Activated naive CD4-positive, alpha-beta T cell treated with anti-CD3 and anti-CD28 coated beads, Interleukin-2, amount 50 U/mL, for 72 hours (primary cell): ENCODE measurements at places on chromosomes 1 and 21.

DNA sequence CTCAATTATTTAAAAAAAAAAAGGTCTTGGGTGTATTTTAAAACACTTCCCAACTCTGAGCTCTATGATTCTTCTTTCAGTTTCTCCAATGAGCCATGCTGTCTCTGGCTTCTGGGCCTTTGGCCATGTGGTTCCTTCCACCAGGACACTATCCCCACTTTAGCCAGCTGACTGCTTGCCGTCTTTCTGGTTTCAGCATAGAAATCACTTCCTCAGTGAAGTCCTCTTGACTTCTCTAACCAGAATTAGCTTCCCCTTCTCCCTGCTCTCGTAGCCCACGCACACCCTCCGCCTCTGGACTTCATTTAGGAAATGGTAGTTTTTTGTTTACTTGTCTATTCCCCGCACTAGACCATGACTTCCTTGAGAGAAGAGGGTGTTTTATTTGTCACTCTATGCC, 1.1 kb upstream of the DIO1 start:
- no peak for DNase-seq

DNA sequence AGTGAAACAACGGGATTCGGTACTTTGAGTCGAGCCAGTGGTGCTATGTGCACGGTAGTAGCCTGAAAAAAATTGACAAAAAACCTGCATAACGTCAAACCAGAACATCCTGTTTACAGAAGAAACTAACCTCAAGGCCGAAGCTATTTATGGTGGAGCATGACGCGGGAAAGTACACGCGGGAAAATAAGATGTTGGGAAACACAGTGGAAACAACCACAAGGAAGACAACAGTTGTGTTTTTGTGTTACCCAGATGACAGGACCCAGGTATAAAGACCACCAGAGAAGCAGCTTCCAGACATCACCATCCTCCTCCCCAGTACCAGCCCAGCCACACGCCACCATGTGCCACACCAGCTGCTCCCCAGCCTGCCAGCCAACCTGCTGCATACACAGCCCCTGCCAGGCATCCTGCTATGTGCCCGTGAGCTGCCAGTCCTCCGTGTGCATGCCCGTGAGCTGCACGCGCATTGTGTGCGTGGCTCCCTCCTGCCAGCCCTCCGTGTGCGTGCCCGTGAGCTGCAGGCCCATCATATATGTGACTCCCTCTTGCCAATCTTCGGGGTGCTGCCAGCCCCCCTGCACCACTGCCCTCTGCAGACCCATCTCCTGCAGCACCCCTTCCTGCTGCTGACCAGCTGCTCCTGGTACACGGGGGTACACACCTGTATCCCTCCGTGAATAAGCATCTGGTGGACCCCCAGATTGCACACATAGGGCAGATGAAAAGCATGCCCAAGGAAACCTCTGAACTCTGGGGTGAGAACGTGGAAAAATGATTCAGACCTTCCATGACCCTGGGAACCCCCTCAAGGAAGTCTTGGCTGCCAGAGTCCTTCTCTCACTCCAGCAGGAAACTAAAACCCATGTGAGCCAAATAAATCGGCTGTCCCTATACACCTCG, at the start of gene KRTAP12-3:
Gene KRTAP12-3 (plus strand): TSS at position 298 of the 906 bp plus-strand sequence. CDS start 48 bp downstream, at position 346.
- DNase-seq = no peak

DNA sequence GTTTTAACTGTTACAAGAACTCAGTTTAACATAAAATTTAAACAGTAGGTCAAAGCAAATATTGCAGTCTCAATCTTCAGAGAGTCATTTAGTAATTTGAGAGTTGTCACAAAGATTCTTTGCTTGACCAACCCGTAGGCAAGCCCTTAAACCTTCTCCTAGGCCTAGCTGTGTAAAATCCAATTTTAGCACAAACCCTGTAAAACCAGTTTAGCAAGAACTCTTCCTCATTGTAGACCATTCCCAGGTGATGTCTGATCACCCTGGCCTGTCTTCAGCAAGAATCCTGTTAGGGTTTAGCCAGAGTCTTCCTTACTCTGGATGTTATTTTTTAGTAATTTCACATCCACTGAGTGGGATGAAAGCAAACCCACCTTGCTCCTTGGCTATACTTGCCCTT, 30.1 kb downstream of the LRIG2 start:
- no peak for DNase-seq

DNA sequence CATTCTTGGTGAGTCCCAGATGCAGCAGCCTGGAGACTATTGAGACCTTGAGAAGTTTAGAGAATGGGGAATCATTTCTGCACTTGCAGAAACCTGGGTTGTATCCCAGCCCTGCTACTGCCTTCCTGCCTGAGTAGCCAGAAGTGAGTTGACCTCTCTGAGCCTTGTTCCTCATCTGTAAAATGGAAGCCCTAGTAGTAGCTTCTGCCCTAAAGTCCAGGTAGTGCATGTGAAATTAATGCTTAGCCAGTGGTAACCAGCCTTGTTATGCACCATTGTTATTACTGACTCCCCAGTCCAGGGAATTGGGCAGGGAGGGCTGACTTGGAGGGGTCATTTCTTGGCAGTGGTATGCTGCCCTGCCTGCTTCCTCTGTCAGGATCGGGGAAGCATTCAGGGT, 5.6 kb downstream of the SESN2 start:
- no peak for DNase-seq

DNA sequence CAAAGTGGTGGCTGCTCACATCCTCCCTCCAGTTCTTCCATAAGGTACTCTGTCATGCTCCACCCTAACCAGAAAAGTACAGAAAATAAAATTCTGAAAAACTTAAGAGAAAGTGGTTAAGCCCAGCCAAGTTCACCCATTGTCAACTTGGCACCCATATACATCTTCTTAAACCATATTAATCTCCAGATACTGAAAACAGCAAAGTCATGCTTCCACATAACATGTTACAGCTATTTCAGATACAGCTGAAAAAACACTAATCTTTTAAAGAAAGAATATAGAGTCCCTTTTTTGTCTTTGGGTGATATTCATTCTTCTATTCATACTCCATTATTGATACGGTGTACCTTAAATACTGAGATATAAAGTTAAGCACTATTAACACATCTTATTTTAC, 577.8 kb downstream of the KCNT2 start:
- no peak for DNase-seq

DNA sequence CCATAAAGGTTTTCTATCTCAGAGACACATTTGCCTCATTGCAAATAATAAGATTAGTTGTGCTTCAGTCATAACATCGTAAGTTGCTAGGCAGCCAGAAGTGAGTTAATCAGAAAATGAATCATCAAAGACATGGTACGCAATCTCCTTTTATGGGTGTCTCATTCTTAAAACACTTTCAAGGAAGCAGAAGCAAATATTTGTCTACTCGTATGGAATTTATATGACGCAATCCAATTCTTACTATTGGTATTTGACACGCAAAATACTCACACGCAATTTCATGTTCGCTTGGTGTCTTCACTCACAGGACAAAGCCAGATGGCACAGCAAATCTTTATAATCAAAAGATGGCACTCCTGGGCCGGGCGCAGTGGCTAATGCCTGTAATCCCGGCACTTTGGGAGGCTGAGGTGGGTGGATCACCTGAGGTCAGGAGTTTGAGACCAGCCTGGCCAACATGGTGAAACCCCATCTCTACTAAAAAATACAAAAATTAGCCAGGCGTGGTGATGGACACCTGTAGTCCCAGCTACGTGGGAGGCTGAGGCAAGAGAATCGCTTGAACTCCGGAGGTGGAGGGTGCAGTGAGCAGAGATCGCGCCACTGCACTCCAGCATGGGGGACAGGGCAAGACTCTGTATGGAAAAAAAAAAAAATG, 56.4 kb downstream of the HLCS start:
- DNase-seq = peak; percentile 17

- no peak for DNase-seq
Measured at GRCh38 chr21:15289896-15290841, 225.4 kb upstream of the NRIP1 start.

GRCh38 chr1:162695687-162696086, 63.4 kb downstream of the DDR2 start:
- no peak for DNase-seq

DNA sequence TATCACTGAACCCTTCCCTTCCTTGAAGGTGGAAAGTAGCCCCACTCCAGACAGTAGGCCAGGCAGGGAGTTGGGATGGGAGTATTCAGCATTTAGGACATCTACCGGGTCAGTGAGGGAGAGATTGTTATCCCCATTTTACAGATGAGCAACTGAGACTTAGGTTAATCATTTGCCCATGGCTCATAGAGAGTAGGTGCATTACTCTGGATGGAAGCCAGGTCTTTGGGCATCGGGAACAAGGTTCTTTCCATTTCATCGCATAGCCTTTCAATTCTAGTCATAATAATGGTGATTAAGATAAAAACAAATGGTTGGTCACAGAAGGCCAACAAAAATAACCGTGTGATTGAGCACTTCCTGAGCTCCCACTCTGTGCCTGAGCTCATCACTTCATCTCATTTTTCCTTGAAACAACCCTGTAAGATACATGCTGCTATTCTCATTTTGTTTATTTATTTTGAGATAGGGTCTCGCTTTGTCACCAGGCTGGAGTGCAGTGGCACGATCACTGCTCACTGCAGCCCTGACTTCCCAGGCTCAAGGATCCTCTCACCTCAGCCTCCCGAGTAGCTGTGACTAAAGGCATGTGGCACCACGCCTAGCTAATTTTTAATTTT, 64.8 kb downstream of the NAV1 start:
- DNase-seq = no peak

DNA sequence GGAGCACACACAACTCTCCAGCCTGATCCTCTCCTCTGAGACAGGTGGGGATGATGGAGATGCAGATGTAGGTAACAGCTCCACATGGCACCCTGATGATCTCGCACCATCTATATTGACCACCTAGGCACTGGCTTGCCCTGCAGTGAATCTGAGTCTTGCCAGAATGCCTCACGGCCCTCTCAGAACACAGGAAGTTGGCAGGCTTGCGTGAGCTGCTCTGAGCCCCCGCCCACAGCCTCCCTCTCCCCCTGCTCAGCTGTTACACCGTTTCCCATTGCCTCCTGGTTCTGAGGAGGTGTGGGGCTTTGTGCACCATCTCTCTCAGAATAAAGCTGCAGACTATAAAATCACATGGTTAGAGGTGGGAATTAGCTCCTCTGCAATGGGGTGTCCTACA, 48.0 kb downstream of the URB2 start:
- no peak for DNase-seq

DNA sequence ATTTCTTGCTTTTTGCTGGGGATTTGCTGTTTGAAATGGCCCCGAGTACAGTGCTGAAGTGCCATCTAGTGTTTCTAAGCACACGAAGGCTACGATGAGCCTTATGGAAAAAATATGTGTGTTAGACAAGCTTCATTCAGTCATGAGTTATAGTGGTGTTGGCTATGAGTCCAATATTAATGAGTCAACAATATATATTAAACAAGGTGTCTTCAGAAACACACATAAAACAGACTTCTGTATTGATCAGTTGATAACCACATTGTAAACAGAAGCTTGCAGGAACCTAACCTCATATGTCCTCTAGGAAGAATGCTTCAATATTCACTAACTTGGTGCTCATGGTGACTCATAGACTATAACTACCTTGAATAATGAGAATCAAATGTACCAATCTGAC, 1.7 kb upstream of the GJB5 start:
- DNase-seq = no peak
